ENCODE measurements at places on chromosomes 6 and 20.

- peak; percentile 51 for DNase-seq
Measured at GRCh38 chr6:128491100-128491581, 29.3 kb downstream of the PTPRK start.

DNA sequence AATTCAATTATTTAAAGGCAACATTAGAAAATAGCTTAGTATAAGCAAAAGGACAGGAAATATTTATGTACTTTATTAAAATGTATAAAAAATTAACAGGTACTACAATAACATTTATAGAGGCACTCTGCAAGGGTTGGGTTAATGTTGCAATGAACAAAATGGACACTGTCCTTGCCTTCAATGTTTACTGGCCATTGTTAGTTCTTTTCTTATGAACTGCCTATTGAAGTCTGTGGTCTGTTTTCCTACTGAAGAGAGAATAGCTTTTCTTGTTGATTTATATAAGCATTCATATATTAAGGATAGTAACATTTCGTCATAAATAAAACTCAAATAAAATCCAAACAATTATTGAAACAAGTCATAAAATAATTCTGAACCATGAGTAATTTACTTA is 135.3 kb upstream of the BEND6 start:
- DNase-seq = no peak

DNA sequence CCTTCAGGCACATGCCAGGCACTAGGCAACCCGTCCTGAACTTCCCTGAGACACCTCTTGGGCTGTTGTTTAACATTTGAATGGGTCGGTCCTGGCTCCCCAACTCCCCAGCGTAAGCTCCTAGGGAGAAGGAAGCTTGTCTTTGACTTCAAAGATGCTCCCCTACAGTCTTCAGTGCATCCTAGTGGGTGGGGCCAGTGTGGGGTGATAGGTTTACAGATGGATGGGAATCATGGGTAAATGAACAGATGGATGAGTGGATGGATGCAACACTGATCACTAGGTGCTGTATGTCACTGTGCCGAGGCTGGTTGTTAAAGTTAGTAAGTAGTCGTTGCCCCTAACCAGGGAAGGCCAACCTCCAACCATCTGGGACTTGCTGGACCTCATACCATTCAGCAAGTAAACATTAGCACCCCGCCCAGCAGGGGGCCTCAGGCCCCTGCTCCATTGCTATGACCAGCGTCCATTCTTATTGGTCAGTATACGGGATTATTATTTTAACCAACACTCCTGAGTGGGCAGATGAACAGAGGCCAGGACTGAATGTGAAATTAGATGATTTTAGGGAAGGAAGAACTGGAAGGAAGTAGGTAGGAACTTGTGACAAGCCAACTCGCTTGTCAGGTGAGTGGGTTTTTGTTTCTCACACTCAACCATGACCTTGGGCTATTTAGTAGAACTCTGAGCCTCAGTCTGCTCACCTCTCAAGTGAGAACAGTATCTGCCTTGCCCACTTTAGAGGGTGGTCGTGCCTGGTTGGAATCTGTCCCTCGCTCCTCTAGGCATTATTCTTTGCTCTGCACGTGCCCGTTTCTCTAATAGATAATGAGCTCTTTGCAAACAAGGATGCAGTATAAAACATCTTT is 82.9 kb upstream of the FOXP4 start:
- peak; percentile 56 for DNase-seq

DNA sequence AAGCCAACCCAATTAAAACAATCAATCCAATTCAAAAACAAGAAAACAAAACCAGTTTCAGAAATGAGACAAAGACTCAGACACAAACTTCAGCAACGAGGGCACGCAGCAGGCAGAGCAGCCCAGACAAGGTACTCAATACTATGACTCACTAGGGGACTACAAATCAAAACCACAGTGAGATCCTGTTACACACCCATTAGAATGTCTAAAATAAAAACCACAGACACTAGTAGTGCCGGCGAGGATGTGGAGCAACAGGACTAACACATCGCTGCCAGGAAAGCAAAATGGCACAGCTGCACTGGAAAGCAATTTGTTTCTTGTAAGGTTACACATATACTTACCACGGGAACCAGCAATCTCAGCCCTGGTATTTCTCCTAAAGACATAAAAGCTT is 28.4 kb upstream of the MAS1L start:
- DNase-seq = peak; percentile 32

- no peak for DNase-seq
Measured at GRCh38 chr20:23820493-23820892, 6.0 kb downstream of the CST2 start.
